ENCODE measurements at places on chromosomes 5 and 9.

- DNase-seq, result no peak
Measured at GRCh38 chr5:8577792-8578191, 708.8 kb downstream of the MTRR start.

GRCh38 chr5:39270225-39270848 lies 51.0 kb upstream of the FYB1 start:
- no peak for DNase-seq

- DNase-seq, result no peak
Measured at GRCh38 chr9:127049044-127049443, 73.4 kb downstream of the ANGPTL2 start.

DNA sequence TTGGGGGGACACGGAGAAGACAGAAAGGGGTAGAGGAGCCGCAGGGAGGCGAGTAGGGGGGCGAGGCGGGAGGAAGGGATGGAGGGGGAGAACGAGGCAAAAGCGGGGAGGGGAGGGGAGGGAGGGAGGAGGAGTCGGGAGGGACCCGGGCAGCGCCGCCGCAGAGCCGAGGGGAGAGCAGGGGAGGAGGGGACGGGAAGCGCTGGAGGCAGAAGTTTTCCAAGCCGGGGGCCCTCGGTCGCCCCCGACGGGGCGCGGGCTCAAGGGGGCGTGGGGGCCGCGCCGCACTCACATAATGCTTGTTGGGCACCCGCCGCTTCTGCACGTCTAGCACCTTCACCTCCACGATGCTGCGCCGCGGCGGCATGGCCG lies 353 bp downstream of the SH3PXD2B start:
- DNase-seq, result peak; percentile 56

GRCh38 chr5:103217101-103217500 lies 41.5 kb upstream of the MACIR start:
- DNase-seq, result no peak

GRCh38 chr5:108529381-108529780 lies 147.5 kb upstream of the FBXL17 start:
- no peak for DNase-seq

- no peak for DNase-seq
Measured at GRCh38 chr9:98091735-98092612, 27.0 kb downstream of the TRIM14 start.

GRCh38 chr9:105280691-105281090 lies 36.2 kb downstream of the SLC44A1 start:
- no peak for DNase-seq

DNA sequence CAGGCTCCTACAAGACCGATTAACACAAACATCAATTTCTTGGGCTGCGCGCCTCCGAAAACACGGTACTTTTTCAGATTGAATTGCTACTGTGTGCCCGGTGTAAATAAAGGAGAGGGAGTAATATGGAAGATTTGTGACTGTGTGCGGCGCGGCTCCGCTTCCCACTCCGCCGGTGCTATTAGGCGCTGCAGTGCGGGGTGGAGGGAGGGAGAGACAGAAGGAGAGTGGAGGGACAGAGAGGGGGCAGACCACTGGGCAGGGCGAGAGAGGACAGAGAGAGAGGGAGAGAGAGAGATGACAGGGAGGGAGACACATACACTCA lies 24.7 kb upstream of the RNU6ATAC start:
- DNase-seq, result no peak

GRCh38 chr9:14212077-14212476 lies 101.9 kb downstream of the NFIB start:
- DNase-seq, result no peak

DNA sequence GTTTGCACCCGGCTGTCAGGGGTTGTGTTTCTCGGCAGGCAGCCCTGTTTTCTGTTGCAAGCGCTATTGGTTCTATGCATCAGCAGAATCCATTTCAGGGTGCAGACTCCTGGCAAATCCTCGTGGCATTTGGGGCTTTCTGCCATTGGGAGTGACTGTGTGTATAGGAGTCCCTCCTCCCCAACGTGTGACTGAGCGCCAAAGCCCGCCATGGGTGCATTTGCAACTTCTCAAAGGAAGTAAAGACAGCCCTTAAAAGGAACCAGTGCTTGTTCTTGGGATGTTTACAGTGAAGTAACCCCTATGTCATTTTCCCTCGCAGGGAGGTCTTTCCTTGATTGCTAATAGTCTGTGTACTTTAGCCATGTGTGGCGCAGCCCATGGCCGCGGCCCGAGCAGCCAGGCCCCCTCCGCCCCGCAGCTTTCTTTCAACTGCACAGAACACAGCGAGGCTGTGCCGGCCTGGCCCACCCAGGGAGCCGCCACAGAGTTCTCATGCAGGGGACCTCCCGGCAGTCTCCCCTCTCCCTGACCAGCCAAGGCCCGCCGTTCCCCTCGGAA lies 175.6 kb downstream of the HSD17B3 start:
- no peak for DNase-seq

DNA sequence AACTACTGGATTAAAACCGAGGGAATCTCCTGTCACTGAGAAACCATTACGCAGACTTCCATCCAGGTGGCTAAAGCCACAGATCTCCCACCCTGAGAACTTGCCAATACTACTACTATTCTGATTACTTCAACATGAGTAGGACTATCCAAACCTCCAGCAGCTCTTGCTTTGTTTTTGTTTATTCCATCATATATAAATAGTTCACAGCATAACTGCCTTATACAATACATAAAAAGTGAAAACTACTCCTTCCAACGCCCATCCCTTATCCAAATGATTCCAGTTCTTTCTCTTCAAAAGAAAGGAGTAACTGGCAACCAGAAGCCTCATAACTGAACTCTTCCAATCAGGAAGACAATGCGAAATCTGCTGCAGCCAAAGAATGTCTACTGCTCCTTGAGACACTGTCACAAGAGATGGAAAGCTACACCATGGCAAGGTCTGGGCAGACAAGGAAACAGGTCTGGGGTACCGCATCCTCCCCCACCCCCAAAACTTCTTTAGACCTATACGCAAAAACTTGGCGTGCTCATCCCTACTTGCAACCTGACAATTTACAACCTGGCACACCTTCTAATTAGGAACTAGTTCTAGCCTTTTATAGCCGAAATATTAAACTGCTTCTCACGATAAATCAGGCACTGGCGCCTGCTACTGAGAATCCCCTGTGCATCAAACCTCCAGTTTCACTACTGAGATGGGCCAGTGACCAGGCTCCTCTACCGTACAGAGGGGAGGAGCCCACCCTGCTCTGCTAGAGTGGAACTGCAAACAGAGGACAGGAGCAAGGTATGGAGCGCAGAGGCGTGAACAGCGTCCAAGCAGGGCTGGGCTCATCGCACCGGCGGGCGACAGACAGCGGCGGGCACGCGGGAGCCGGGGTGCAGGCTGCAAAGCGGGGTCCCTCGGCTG lies 986 bp downstream of the PLPP1 start:
- DNase-seq, result peak; percentile 62

GRCh38 chr5:76689321-76690036 lies 26.4 kb upstream of the F2R start:
- no peak for DNase-seq

DNA sequence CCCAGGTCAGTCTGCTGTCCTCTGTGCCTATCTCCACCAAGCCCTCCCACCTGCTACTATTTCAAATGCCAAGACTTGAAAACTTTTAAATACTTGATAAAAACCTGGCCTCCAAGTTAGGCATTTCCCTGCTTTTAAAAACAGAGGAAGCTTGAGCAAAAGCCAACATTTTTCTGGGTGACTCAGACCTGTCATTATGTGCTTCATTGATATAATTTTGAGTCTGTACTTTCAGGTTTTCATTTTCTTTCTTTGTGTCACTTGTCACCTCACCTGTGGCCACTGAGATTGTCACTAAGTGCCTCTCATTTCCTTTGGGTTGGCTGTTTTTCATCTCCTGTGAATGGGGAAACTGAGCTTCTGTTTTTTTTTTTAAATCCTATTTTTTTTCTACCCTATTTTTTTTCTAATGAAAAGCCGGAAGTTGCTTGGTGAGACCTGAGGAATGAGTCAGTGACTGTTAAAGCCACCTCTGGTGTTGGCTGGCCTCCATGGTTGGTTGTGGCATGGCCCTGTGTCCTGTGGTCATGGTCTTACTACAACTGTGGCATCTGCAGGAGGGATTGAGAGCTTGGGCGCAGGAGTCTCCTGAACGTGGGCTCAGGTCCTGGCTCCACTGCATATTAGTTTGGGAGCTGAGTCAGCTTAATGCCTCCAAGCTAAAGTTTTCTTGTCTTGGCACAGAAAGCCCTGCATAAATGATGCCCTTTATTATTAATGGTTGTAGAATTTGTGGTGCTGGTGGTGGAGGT lies 56.7 kb downstream of the ARHGAP26 start:
- DNase-seq, result no peak

DNA sequence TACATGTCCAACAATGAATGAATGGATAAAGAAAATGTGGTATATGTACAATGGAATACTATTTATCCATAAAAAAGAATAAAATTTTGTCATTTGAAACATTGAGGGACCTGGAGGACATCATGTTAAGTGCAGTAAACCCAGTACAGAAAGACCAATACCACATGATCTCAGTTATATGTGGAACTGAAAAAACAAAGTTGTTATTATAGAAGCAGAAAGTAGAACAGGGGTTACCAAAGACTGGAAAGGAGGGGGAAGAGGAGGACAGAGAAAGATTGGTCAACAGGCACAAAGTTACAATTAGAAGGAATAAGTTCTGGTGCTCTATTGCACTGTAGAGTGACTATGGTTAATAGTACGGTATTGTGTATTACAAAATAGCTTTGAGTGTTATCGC lies 233.8 kb downstream of the SEMA6A start:
- no peak for DNase-seq

- no peak for DNase-seq
Measured at GRCh38 chr5:73989956-73990355, 364.0 kb downstream of the ARHGEF28 start.

GRCh38 chr9:121278477-121279261 lies 10.7 kb downstream of the GSN start:
- DNase-seq, result no peak

- DNase-seq, result no peak
Measured at GRCh38 chr9:6417186-6417585, 4.2 kb downstream of the UHRF2 start.

- no peak for DNase-seq
Measured at GRCh38 chr5:72412283-72413055, 92.3 kb downstream of the PTCD2 start.

DNA sequence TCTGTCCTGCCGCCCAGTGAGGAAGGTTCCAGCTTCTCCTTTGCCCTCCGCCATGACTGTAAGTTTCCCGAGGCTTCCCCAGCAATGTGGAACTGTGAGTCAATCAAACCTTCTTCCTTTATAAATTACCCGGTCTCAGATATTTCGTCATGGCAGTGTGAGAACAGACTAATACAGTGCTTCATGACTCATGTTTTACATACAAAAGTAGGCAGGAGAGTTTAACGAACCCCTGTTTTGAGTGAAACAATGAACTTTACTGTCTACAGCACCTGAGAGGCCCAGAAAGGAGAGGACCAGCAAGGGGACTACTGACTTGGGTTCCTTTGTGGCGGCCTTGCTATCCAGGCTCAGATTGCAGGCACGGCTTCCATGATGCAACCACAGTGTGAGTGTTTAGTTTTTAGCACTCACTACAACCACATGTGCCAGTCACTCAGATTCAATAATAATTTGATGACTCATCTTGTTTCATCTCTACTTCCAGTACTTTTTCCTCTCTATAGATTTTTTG lies 139.1 kb upstream of the CLINT1 start:
- no peak for DNase-seq

- no peak for DNase-seq
Measured at GRCh38 chr5:103060424-103060954, 59.4 kb downstream of the GIN1 start.

DNA sequence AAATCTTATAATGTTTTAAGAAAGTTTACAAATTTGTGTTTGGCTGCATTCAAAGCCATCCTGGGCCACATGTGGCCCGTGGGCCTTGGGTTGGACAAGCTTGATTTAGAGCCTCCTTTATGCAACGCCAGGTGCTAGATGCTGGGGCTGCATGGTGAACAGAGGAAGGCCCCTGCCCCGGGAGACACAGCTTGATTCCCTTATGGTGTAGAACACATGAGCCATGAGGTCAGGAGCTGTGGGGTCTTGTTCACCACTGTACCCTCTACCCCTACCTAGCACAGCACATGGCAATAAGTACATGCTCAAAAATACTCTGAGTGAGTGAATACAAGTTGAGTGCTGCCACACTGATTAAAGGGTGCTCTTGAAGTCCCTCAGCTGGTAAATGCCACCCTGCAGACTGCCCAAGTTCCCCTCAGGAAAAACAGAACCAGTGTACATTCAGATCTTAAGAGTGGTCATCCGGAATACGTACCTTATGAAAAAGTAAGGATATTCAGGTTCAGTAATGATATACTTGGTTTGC lies 71.9 kb downstream of the ARRDC3 start:
- no peak for DNase-seq

GRCh38 chr5:172669386-172670004 lies 28.4 kb downstream of the NEURL1B start:
- DNase-seq, result no peak

- no peak for DNase-seq
Measured at GRCh38 chr9:98906273-98907040, 37.2 kb upstream of the COL15A1 start.

DNA sequence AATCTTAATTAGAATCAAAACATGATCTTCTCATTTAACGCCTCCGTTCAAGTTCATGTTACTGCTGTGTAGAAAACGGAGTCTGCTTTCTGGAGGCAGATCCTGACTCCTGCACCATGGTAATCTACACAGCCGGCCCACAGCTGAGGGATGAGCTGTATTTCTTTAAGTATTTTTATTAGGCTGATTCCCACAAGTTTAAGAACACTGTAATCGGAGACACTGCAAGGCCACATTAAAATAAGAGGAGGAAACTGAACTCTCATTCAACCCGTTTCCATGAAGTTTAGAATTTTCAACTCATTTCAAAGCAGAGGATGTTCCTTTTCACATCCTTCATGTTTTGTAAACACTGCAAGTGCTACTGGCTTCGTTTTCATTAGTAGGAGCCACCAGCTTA lies 372.2 kb downstream of the NFIB start:
- no peak for DNase-seq

DNA sequence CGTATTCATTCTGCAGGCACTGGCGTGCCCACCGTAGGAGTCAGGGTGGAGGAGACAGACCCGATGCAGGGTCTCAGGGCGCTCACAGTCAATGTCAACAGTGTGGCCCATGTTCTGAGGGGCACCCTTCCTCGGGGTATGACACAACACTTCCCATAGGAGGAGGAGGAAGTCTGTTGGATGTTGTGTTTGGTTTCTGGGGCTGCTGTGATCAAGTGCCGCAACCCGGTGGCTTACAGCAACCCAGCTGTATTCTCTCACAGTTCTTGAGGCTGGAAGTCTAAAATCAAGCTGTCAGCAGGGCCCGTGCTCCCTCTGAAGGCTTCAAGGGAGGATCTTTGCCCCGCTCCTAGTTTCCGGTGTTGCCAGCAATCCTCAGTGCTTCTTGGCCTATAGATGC lies 5.6 kb upstream of the HNRNPAB start:
- DNase-seq, result no peak

GRCh38 chr9:123437201-123437600 lies 81.2 kb downstream of the CRB2 start:
- DNase-seq, result no peak

GRCh38 chr9:129334105-129334935 lies 156.3 kb upstream of the IER5L start:
- peak; percentile 80 for DNase-seq
